Stimulated activated CD4-positive, alpha-beta T cell treated with anti-CD3 and anti-CD28 coated beads, Interleukin-12 subunit alpha, Interleukin-12 subunit beta, amount 100 ng/mL, for 24 hours (primary cell): ENCODE measurements at places on chromosomes 4 and X.

DNA sequence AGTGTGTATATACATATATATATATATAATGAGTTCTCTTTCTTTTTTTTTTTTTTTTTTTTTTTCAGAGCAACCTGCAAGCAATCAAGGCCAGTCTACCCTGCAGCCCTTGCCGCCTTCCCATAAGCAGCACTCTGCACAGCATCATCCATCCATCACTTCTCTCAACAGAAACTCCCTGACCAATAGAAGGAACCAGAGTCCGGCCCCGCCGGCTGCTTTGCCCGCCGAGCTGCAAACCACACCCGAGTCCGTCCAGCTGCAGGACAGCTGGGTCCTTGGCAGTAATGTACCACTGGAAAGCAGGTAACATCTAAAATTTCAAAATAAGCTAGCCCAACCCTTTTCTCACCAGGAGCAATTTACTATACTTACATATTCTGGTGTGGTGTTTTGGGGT lies 316.3 kb downstream of the DCTD start:
- no peak for DNase-seq

- no peak for DNase-seq
Observed at GRCh38 chr4:8319731-8320385, 50.3 kb downstream of the HTRA3 start.

DNA sequence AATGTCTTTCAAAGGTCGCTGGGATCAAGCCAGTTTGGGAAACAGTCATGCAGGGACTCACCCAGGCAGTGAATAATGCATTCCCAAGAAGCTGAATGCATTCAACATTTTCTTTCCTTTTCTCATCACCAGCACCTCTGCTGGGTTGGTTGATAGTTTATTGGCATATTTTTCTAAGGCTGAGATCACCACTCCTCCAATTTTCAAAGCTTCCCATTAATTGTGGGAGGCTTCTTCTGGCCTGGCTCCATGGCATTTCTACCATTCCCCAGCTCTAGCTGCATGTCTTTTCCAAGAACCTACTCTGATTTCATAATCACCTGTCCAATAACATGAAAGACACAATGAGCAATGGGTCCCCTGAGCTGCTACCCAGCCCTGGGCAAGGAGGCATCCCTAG lies 35.8 kb downstream of the CHRDL1 start:
- DNase-seq: no peak

DNA sequence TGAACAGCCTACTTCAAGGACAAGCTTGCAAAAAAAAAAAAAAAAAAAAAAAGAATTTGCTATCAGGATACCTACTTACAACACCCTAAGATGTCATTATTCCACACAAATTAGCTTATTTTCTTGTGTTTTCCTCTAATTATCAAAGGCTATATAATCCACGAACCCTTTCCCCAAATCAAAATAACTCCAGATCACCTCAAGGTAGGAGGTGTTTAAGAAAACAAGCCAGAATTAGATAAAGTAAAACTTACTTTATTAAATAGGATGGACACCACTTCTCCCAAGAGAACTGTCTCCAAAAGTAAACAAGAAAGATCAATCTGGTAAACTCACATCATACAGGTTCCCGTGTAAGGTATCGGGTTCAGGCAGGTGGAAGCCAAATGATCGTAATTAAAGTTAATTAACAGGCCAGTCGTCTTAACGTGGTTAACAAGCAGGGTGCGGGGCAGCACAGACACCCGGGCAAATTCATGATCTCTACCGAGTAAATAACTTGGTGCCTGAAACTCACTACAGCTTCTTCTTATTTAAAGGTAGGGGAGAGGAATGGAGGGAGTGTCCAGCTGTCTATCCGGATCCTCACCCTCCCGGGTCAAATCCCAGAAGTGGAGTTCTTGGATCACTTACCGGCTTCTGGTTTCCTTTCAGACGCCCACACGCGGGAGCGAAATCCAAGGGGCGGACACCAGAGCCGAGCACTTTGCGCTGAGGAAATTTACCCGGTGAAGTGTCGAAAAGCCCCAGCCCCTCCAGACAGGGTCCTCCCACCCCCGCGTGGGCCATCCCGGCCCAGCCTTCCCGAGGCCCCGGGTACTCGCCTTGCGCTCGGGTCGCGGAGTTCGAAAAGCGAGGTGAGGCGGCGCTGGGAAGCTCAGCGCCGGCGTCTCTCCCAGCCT lies 708 bp downstream of the ARAP2 start:
- DNase-seq: peak; percentile 23

DNA sequence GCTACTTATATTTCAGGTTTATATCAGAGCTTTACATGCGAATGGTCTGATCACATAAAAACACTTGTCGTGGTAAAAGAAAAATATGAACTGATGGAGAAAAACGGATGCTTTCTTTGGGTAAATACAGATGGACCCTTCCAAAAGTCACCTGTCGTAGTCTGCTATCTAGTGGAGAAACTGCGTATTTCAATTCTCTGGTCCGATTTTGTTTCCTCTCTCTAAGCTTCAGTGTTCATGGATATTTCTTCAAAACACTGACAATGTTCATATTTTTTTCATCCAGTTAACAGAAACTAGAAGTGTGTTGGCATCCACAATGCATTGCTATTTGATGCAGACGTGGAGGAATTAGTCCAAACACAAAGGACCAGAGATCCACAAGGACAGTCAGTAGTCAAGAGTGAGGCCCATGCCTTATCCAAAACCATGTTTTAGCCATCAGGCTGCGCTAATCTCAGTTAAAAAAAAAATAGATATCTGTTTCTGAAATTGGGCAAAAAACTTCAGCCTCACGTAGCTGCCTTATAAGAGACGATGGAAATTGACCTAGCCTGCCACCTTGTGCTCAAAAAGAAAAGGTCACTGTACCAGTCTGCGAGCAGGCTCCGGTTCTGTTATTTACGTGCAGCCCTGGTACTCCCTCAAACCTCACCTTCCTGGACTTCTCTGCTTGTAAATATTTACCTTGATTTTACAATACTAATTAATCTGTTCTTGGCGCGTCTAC lies 16.0 kb downstream of the MEPE start:
- peak; percentile 9 for DNase-seq

- no peak for DNase-seq
Observed at GRCh38 chrX:8815460-8816065, 14.4 kb upstream of the FAM9A start.

- no peak for DNase-seq
Observed at GRCh38 chr4:48756689-48757220, 23.3 kb downstream of the FRYL start.

- DNase-seq: no peak
Observed at GRCh38 chr4:57430726-57431125, 320.5 kb upstream of the IGFBP7 start.
